ENCODE measurements at places on chromosomes 2 and 18.

DNA sequence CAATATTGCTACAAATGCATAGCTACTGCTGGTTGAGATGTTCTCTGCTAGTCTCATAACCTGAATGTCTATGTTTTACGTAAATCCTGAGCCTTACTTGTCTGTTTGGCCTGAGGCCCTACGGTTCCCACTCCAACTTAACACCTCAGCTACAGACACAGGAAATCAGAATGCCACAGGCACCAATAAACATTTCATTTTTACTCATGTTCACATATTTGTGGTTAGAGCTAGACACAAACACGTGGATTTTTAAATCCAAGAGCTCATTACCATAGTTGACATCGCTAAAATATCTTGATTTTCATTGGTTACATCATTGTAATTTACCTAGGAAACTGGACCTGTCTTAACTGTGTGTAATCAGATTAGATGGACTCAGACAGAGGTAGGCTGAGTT lies 263.8 kb upstream of the CDH19 start:
- DNase-seq: no peak

GRCh38 chr2:218063486-218063885 lies 5.6 kb upstream of the RUFY4 start:
- no peak for DNase-seq

- DNase-seq: no peak
Observed at GRCh38 chr2:66186537-66186936, 248.4 kb upstream of the MEIS1 start.

GRCh38 chr2:42560899-42561298 lies 7.5 kb upstream of the MTA3 start:
- no peak for DNase-seq

GRCh38 chr18:46356278-46357033 lies 252.3 kb downstream of the HAUS1 start:
- DNase-seq: no peak

DNA sequence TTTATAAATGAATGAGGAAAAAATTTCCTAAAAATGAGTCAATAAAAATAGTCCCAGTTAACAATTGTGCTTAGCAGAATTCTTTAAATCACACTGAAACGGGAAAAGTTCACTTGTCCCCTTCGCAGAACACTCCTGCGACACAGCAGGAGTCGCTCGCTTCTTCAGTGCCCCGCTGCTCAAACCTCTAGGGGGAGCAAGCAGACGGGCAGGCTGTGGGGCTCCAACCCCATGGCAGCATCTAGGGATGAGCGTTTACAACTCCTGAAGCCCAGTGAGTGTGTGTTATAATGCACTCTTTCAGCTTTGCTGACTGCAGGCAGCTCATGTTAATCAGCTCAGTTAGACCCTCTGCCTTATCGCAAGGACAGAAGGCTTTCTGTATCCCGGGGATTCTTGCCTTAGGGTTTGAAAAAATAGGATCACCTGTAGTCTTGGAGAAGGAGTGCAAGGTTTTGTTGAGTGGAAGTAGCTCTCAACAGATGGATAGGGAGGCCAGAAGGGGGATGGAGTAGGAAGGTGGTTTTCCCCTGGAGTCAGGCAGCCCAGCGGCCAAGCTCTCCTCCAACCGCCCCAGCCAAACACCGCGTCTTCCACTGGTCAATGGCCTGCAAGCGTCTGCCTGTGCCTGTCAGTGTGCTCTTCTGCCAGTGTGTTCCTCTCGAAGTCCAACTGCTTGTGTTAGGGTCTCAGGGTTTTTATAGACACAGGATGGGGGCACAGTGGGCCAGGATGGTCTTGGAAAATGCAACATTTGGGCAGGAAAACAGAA lies 1977.7 kb upstream of the LRRTM1 start:
- no peak for DNase-seq

DNA sequence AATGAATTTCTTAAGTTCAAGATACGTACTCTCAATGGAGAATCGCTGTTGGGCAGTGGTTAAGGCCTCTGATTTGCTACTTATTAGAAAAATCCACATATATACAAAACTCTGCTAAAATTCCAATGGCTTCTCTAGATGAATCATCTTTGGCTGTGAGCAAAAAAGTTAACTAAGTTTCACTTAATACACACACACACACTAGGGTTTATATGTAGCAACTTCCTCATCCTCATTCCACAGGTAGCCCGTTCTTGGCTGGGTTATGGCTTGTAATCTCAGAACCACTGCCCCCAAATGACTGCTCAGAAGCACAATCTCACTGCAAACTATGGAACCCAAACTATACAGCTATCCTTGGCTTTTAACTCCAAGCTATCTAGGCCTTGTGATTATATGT lies 99.7 kb downstream of the SMAD2 start:
- no peak for DNase-seq

DNA sequence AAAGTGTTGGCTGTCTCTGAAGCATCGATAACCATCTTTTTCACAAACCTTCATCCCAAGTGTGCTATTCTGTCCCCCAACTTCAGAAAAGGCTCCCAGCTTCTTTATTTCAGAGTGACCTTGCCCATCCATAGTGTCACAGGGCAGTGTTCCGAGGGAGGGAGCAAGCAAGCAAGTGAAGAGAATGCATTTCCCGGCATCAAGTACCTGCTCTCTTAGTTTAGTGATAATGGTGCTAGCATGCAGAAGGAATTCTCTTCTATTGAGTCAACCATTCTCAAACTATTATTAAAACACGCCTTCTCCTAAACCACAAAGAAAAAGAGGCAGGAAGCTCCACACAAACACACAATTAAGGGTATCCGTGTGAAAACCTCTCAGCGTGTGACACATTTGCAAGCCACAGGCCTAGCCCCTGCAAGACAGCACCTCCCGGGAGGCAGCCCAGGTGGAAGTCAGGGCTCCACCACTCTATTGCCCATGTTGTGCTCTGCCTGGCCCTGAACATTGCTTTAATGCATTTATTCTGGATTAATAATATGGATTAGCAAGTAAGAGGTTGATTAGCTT lies 504.9 kb downstream of the GALR1 start:
- no peak for DNase-seq

DNA sequence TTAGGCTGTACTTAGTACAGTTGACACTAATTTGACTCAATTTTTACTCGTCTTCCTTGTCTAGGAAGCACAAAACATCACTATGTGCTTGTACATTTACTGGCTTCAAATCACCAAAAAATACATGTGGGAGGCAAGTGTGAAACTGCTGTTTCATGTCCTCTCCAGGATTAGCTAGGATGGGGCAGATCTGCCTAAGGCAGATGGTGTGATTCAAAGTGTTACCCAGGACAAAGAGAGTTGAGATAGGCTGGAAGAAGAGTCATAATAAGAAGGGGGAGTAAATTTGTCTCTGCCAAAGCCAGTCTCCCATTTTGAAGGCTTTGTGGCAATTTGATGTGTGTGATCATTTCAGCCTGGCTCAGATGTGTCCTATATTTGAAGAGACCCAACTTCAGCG lies 821.6 kb upstream of the ZEB2 start:
- no peak for DNase-seq

GRCh38 chr18:61993831-61994230 lies 101.0 kb upstream of the RNF152 start:
- DNase-seq: no peak

GRCh38 chr2:202148515-202149154 lies 75.6 kb downstream of the KIAA2012 start:
- DNase-seq: no peak

DNA sequence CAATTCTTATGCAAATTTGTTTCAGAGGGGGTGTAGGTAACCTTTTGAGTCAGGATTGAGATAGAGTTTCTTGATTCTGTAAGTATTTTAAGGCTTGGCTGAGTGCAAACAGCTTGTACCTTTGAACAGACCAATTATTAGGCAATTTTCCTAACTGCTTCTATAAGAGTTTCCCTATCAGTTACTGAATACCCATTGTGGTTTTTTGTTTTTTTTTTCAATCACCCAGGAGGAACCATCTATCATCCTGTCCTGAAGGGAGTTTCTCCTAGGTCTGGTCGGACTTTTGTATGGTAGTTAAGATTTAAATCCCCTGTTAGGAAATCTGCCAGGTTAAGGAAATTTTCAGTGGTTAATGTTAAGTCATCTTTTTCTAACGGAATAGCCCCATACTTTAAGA lies 319.4 kb upstream of the SLC39A10 start:
- DNase-seq: no peak

GRCh38 chr18:13359210-13359609 lies 140.7 kb downstream of the LDLRAD4 start:
- DNase-seq: no peak

- no peak for DNase-seq
Observed at GRCh38 chr2:137826373-137827372, 137.6 kb upstream of the HNMT start.

GRCh38 chr18:58287353-58288274 lies 243.6 kb downstream of the NEDD4L start:
- no peak for DNase-seq

GRCh38 chr18:23725827-23726661 lies 36.8 kb downstream of the LAMA3 start:
- DNase-seq: no peak

DNA sequence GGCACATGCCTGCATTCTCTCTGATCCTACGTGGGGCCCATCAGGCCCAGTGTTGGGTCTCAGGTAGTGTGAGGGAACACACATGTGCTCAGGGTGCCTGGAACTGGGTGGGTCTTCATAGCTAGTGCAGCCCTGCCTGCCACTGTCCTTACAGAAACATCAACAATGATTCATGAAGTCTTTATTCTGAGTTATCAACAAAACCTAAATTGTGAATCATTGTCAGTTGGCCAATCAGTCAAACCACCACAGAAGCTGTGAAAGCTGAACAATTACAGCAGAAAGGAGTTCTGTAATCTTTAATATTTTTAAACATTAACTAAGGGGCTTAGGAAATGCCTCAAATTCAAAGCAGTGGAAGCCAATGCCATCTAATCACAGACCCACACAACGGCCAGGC lies 82.8 kb upstream of the ZNF521 start:
- DNase-seq: no peak

DNA sequence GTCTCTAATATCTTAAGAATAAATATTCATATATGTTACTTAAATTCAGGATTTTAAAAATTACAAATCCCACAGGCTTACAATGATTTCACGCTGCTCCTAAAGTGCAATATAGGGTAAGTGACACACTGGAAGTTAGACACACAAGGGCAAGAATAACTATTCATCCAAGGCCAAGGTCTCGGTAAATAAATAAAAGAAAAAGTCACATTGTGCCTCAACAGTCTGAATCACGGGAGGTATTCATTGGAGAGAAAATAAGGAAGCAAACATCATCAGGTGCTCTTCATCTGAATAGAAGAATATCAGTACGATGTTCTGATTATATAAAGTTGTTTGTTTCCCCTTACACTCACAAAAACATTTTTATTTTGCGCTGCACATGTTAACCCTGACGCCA lies 820.2 kb downstream of the TRIB2 start:
- no peak for DNase-seq

DNA sequence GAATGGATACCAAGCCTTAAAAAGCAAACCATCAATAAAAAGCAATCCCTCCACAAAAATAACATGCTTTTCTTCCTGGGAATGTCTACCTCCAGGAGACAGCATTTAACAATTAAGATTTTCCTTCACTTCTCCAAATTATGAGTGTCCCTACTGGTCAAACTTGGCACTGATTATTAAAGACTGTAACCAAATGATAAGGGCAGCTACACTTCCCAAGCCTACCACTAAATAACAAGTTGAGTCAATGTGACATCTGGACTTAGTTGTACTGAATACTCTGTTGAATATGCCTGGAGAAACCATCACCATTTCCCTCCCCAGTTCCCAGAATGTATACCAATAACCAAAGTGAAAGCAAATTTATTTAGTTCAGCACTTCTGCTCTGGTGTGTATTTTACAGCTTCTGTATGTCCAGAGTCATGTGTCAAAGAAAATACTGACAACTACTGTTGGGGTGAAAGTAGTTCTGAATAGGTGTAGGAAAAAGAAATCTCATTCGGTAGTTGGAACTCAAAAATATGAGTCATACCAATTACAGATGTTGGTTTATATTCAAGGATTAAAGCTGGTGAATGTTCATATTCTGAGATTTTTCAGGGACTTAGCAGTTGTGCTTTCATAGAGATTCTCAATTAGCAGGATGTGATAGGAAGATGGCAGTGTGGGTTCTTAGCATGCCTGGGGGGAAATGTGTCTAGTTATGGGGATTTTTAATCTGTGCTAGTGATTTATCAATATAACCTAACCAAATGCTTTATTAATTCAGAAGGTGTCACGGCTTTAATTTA lies 1291.6 kb upstream of the GYPC start:
- no peak for DNase-seq

GRCh38 chr2:119826370-119826961 lies 66.7 kb downstream of the PTPN4 start:
- no peak for DNase-seq

- DNase-seq: no peak
Observed at GRCh38 chr2:16196687-16197503, 256.5 kb downstream of the MYCN start.

GRCh38 chr2:174535083-174535482 lies 48.3 kb upstream of the GPR155 start:
- no peak for DNase-seq

DNA sequence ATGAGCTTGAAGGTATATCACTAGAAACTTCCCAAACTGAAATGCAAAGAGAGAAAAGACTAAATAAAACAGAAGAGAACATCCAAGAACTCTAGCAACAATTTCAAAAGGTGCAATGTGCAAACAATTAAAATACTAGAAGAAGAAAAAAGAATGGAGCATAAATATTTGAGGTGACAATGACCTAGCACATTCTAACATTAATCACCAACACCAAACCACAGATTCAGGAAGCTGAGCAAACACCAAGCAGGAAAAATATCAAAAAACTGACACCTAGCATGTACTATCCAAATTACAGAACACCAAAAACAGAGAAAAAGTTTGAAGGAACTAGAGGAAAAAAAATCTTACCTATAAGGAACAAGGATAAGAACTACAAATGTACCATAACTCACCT lies 460.8 kb downstream of the IRS1 start:
- DNase-seq: no peak

- DNase-seq: no peak
Observed at GRCh38 chr2:16126517-16127275, 186.3 kb downstream of the MYCN start.

DNA sequence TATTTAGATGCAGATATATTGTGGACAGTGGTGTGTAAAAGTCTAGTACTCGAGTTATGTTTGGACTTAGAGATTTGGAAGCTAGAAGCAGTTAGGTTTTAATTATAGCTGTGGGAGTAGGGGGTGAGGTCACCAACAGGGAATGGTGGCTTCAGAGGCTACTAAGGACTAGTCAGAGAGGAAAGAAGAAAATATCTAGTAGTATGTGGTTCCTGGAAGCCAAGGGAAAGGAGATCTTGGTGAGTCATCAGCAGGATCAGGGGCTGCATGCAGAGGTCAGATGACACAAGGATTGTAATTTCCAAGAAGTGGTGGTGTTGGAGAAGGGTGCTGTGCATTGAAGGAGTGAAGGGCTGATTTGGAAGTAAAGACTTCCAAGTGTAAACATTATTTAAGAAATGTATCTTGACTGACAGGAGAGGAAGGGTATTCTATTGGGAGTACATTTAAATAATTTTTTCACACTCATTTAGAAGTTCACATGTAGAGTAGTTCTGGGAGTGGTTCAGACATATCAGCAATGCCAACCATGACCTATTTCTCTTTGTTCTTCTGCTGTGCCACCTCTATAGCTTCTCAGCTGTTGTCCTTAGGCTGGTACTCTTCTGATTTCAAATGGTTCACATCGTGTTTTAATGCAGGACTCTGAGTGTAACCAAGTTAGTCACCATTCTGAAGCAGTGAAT lies 59.1 kb downstream of the ACSL3 start:
- no peak for DNase-seq

GRCh38 chr2:53740170-53740569 lies 27.4 kb upstream of the CHAC2 start:
- DNase-seq: no peak

GRCh38 chr18:33987206-33987605 lies 237.5 kb downstream of the NOL4 start:
- no peak for DNase-seq

- no peak for DNase-seq
Observed at GRCh38 chr2:70827388-70827787, 7.0 kb upstream of the CLEC4F start.
